NCI-H446 (cell line): ENCODE measurements at places on chromosomes 2 and 18.

DNA sequence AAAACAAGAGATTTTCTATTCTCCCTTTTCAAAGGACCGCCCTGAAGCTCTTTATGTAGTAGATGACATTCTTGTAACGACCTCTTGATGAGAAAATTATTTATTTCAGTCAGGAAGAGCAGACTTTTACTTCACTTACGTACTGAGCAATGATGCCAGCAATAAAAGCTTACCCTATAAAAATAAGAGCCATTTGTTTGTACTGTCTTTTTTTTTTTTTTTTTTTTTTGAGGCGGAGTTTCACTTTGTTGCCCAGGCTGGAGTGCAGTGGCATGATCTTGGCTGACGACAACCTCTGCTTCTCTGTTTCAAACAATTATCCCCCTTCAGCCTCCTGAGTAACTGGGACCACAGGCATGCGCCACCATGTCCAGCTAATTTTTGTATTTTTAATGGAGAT, 39.2 kb downstream of the CRIM1 start:
- DNase-seq, result no peak

DNA sequence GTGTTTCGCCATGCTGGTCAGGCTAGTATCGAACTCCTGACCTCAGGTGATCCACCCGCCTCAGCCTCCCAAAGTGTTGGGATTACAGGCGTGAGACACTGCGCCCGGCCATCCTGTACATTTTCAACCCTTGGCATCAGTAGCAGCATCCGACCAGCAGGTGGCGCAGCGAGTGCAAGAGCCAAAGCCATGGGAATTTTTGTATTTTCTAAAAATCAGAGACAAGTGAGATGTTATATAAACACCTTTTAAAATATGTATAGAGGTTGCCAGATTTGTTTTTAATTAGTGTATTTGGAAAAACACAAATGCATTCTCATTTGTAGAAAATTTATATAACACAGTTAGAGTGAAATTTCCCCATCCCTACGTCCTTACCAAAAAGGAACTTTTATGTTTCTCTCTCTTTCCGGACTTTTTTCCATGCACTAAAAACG, 36.8 kb downstream of the MOGAT1 start:
- DNase-seq, result no peak

DNA sequence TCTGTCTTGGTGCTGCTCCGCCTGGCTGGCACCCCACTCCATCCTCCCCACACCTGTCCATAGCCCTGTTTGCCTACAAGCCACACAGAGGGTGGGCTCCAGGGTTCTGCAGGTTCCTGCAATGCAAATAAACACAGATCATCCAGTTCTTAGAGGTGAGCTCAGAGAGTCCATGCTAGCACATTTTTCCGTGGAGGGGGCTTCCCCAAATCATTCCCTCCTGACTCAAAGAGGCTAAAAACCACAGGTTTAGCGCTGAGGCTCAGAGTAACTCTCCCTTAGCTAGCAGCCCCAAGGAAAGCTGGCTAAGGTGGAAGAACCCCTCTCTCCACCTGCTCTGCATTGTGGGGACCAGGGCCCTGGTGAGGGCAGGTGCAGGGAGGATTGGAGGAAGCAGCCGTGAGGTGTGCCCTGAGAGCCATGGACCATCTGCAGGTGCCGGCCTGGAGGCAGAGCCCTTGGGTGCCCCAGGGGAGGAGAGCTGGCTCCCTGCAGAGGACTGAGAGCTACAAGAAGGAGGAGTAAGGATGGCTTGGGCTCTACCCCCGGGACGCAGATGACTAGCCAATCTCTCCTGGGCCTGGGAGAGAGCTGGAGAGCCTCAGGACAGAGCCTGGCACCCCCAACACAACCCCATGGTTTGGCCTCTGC, 23.8 kb upstream of the TEX44 start:
- no peak for DNase-seq

- DNase-seq, result no peak
Observed at GRCh38 chr18:48607056-48607984, 68.5 kb downstream of the CTIF start.

DNA sequence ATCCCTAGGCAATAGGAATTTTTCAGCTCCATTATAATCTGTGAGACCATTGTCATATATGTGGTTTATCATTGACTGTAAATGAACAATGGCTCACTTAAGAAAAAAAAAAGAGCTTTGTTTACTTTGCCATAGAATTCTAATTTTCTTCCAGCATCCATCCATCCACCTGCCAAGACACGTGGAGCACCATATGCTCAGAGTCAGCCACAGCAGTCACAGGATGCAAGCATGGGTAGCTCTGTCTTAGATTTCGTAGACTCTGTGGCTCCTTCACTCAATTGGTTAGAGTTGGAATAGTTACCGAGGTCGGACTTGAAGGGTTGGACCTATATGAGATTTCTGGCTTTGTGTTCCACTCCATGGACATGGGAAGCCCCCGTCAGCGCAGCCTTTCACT, 75.6 kb downstream of the COA5 start:
- DNase-seq, result peak; percentile 19

DNA sequence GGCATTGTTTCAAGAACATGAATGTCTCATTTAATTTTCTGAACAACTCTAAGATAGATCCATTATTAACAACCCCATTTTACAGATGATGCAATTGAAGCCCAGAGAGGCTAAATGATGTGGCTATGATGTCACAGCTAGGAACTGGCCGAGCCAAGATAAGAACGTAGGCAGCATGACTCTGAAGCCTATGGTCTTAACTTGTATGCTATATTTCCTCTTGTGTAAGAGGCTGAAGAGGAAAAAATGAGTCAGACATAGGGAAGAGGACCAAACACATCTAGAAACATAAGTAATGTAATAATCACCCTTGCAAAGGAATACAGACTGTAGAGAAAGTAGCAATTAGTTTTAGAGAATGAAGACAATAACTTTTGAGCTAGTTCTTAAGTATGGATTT, 416.8 kb downstream of the FIGN start:
- no peak for DNase-seq

DNA sequence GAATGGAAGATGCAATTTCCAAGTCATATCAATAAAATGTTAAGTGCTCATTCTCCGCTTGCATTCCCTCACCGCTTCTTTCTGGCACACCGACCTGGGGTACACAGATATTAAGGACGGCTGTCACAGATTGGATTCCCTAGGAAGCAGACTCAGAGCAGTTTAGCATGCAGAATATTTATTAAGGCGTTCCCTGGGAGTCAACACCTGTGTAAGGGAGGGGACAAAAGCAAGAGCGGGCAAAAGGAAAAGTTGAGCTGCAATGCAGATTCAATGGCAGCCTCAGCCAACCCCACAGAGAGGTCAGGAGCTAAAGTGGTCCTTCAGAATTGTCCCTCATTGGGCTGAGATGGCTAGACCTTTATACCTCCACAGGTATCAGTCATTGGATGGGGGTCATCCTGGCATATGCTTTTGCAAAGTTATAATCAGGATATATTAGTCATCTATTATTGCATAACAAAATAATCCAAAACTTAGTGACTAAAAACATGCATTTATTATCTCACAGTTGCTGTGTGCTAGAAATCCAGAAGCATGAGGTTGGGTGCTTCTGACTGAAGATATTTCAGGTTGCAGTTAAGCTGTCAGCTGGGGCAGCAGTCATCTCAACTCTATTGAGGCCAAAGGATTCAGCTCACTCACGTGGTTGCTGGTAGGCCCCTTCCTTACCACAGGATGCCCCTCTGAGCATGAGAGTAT, 27.0 kb upstream of the INO80D start:
- DNase-seq, result no peak

- no peak for DNase-seq
Observed at GRCh38 chr2:121992700-121993099, 237.2 kb downstream of the TSN start.

DNA sequence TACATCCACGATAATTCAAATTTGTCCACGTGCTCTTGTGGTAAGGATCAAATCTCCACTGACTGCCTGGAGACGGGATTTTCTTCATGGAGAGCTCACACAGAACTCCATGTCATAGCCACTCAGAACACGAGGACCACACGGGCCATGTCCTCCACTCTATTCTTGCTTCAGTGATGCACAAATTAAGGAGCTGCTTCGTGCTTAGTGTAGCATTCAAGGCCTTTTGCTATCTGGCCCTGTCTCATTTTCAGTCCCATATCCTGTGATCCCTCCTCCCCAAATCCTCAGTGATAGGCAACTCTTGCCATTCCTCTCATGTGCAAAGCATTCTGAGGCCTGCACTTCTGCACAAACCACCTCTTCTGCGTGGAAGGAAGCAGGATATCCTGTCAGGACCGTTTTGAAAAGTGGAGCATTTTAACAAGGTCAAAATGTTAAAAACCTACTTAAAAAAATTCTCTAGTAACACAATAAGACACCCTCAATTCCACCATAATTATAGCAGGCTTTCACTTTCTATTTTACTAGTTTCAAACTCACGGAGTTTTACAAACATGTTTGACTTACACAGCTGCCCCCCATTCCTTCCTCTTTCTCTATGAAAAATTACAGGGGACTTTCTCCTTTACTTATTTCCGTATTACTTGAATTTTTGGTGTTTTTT, 35.2 kb downstream of the ST3GAL5 start:
- no peak for DNase-seq

DNA sequence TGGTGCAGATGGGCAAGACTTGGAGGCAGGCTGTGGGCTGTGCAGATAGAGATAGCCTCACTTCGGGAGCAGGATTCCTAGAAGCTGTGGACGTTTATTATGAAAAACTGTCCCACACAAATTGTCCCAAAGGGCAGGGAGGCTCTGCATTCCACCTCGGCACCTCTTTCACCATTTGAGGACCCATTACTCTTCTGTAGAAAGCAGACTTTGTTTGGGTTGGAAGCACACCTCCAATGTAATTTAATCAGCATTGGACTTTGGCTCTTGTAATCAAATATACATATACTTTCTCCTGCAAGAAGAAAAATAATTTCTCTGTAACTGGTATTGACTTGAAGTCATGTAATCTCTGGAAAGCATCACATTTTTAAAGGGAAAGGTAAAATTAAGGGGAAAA, 8.5 kb downstream of the ONECUT2 start:
- DNase-seq, result no peak

GRCh38 chr18:58865033-58865590, 435 bp downstream of the ZNF532 start:
- no peak for DNase-seq

DNA sequence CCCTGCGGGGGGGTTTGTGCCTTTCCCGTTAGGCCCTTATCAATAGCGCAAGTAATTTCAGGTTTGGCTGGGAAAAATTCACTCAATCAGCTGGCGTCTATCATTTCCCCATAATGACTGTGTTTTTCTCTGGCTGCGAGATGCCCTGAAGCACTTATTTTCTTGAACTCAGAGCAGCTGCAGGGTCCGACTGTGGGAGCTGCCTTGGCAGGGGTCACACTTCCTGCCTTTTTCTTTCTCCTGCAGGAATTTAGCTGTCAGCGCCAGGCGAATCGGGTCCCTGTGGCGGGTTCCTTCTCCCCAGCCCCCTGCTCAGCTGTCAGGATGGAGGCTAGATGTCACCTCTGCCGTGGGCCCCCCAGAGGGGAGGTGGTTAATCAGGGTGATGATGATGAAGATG, 81.3 kb upstream of the HPCAL1 start:
- no peak for DNase-seq

- DNase-seq, result no peak
Observed at GRCh38 chr2:157319795-157320194, 5.8 kb downstream of the ERMN start.

- no peak for DNase-seq
Observed at GRCh38 chr2:169673921-169674320, 20.3 kb downstream of the CFAP210 start.

GRCh38 chr18:57389271-57389670, 36.9 kb downstream of the ST8SIA3 start:
- DNase-seq, result no peak

- DNase-seq, result no peak
Observed at GRCh38 chr2:144198116-144198515, 321.8 kb downstream of the ZEB2 start.

DNA sequence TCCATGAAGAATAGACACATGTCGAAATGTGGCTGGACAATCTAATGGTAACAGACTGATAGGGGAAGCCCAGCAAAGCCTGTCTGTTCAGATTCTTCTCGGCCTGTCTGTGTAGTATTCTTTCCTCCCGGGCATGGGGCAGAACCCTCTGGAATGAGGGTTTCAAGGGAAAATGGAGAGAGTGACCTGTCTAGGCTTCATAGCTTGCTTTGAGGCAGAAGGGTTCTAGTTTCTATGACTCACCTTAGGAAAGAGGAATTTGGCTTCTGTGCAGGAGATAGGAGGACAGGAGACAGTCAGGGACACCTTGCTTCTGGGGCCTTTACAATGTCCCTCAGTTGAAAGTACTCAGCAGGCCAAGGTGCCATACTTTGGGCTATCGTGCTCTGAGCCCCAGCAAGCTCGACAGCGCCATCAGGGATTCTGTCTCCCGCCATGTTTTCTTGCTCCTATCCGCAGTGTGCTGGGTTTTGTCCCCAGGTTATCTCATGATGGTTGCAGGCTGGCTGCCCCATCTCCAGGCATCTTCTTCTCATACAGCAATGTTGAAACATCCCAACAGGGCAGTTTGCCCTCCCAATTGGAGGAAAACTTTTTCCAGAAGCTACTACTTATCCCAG, 74.7 kb upstream of the TLK1 start:
- DNase-seq, result no peak

GRCh38 chr18:12060182-12060870, 33.3 kb upstream of the ANKRD62 start:
- no peak for DNase-seq

GRCh38 chr2:222611684-222612083, 44.2 kb downstream of the FARSB start:
- DNase-seq, result no peak

DNA sequence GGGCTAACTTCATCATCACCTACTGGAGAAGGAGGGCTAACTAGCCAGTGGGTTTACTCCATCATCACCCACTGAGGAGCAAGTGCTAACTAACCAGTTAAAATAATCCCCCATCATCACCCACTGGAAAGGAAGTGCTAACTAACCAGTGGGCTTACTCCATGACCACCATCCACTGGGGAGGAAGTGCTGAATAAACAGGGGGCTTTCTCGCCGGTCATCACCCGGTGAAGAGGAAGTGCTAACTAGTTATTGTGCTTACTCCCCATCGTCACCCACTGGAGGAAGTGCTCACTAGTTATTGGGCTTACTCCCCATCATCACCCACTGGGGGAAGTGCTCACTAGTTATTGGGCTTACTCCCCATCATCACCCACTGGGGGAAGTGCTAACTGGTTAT, 124.4 kb upstream of the SALL3 start:
- no peak for DNase-seq
